Large intestine (tissue), 12 donors: ENCODE measurements at places on chromosomes 2 and 18. TPM values are rescaled to one million over a fixed set of nuclear protein-coding genes. Genes with fewer than 3 reads are reported as not detected.

The HOXD4 gene
- polyA plus RNA-seq: 4.9 TPM

The DCC gene
- 0.58 TPM for polyA plus RNA-seq

The GATA6 gene
- 85.1 TPM for polyA plus RNA-seq

The GTF3C2 gene
- 51.9 TPM for polyA plus RNA-seq

The PRKAG3 gene
- 0.07 TPM for polyA plus RNA-seq

The RNU2-63P gene
- not detected for polyA plus RNA-seq

The XIRP2 gene
- 0.22 TPM for polyA plus RNA-seq

The GLB1L gene
- polyA plus RNA-seq: 20.9 TPM

The MAP3K19 gene
- polyA plus RNA-seq: 0.01 TPM

The ELAC1 gene
- polyA plus RNA-seq: 11.8 TPM

The LYG1 gene
- 3.1 TPM for polyA plus RNA-seq

The SLC9A4 gene
- polyA plus RNA-seq: 0.04 TPM

The RAB17 gene
- 164 TPM for polyA plus RNA-seq

The OXER1 gene
- polyA plus RNA-seq: 12.2 TPM

The FAM228A gene
- polyA plus RNA-seq: 0.12 TPM

The UPP2 gene
- 0.04 TPM for polyA plus RNA-seq

The B3GNT7 gene
- 43.5 TPM for polyA plus RNA-seq

The ARHGAP28 gene
- polyA plus RNA-seq: 13.7 TPM

The CRYGB gene
- polyA plus RNA-seq: not detected
